Stimulated activated naive CD4-positive, alpha-beta T cell (primary cell): ENCODE measurements at places on chromosomes 2 and 18.

- no peak for DNase-seq
These were observed 12.5 kb downstream of the CTDP1 start for GRCh38 chr18:79692056-79692455.

DNA sequence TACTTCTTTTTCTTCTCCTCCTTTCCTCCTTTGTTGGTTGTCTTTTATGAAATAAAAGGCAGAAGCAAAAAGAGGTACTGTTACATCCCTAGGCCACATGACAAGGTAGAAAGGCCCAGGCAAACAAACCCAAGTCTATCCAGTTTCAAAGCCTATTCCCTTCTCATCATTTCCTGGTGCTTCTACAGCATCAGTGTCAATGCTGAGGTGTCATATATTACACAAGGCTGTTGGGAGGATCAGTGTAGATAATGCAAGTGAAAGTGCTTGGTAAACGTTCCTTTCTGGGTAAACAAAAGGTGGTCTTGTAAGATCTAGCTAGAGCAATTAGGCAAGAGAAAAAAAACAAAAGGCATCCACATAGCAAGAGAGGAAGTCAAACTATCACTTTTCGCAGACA, 64.9 kb downstream of the EVA1A start:
- no peak for DNase-seq

GRCh38 chr2:117686699-117687098, 127.8 kb upstream of the DDX18 start:
- DNase-seq: no peak

DNA sequence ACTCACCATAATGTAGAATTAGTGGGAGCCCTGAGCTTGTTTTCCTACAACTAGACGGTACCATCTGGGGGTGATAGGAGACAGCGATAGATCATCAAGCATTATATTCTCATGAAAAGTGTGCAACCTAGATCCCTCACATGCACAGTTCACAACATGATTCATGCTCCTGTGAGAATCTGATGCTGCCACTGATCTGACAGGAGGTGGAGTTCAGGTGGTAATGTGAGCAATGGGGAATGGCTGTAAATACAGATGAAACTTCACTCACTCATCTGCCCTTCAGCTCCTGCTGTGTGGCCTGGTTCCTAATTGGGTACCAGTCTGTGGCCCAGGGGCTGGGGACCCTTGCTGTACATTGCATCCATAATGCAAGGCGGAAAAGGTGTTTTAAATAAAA, 60.7 kb downstream of the USP34 start:
- no peak for DNase-seq
